ENCODE measurements at places on chromosomes 3 and 15.

- peak; percentile 62 for DNase-seq
Measured at GRCh38 chr3:138941259-138941885, 5.6 kb downstream of the FOXL2 start.

DNA sequence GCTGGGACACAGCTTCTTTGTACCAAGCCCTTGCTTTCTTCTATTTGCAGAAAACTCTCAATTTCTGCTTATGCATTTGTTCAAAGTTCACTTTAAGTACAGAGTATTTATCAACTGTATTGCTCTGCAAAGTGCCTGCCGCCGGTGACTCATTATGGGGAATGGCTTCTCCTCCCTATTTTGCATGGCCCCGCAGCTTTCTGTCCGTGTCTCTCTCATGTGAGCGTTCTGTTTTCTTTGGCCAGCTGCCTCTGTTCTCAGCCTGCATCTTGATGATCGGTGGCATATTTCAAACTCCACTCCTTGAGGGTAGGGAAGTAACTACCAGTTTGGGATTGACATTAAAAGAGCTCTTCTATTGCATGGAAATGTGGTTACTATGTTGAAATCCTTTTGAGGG is 28.6 kb upstream of the ST8SIA2 start:
- no peak for DNase-seq

GRCh38 chr15:68277603-68278344 is at the start of gene FEM1B:
Gene FEM1B (plus strand): TSS chr15:68277745. CDS start chr15:68278418, 673 bp downstream.
- DNase-seq = peak; percentile 78

GRCh38 chr3:15271785-15272381 is 60.5 kb downstream of the SH3BP5 start:
- DNase-seq = no peak

GRCh38 chr15:31447931-31448634 is 121.4 kb downstream of the KLF13 start:
- DNase-seq = no peak

- no peak for DNase-seq
Measured at GRCh38 chr15:70016511-70016994, 81.2 kb downstream of the TLE3 start.

GRCh38 chr3:126373682-126374601 is 16.7 kb upstream of the KLF15 start:
- DNase-seq = no peak

DNA sequence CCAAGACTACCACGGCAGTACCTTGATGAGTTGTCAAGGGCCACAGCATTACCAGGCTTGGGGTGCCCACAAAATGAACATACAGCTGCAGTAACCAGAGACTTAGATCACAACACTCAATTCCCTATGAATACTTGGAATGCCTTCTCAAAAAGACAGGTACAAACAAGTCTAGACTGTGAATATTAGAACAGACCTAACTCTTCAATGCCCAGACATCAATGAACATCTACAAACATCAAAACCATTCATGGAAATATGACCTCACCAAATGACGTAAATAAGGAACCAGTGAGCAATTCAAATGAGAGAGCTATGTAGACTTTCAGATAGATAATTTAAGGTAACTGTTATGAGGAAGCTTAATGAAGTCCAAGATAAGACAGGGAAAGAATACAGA is 185.1 kb upstream of the POU1F1 start:
- DNase-seq = no peak

DNA sequence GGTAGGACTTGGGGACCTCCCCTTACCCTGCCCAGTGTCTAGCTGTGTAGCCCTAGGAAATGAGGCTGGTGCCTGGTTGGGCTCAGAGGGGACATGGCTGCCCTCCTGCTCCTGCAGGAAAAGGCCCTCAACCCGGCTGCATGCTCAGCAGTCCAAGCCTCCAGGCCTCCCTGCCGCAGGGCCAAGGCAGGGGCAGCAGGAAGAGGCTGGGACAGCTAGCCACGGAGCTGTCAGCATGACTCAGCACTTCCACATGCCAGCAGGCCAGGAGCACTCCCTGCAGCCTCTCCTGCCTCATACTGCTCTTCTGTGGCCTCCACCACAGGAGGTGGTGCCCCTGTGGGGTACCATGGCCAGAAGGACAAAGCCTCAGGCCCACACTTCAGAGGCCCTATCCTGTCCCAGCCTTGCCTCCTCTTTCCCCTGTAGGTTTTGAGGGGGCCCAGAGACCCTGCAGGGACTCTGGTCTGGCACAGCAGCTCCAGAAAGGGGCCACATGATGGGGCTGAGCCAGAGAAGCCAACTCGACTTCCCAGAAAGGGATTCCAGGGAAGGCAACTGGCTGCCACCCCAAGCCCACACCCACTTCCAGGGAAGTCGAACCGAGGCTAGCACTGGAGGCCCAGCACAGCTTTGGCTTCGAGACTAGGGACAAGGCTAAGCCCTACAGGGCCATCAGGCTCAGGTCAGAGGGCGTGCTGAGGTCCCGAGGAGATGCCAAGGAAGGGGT is 19.5 kb downstream of the TKT start:
- no peak for DNase-seq

DNA sequence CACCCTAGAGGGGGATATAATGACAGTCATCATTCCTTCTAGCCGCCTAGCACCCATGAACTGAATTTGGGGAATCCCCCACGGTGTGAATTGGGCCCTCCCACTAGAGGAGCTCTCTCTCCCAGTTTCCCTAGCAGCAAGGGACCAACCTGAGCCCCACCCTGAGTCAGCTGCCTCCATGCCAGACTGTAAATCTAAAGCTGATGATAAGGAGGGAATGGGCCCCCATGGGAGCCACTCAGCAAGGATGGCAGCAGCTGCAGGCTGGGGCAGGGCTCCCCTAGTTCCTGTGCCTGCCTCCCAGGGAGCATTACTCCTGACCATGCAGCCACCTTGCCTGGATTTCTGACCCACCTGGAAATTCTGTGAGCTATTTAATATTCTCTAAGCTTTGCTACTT is 57.0 kb upstream of the PXYLP1 start:
- DNase-seq = no peak

DNA sequence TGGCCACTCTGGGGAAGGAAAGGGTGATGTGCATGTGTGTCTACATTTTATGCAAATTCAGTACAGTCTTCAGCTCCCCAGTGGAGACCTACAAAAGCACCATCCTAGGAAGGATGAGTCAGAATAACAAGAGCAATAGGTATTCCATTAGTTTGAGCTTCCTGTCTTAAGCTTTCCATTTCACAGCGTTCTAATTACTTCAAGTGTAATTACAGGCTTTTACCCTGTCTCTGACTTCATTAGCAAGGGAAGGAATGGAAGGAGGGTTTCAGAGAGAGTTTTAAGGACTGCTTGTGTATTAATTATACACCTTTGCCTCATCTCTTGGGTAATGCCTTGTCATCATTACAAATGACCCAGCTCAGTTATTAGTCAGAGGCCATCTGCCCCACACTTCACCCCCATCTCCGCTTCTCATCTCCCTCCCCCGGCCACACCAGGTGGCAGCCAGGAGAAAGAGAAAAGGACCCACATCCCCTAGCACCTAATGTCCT is 202.8 kb upstream of the MRPL3 start:
- DNase-seq = no peak

DNA sequence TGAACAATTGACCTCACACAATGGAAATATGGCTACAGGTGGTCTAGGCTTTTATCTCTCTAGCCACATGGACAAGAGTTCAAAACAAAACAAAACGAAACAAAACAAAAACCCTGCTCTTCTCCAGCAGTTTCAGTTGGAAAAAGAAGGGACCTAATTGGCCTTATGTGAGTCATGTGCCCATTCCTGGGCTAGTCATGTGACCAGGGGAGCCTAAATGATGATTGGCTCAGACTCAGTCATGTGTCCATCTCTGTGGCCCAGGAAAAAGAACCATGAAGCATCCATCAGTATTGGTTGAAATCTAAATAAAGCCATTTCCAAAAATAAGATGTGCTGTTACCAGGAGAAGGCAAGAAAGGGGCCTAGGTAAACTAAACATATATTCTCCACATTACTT is 96.8 kb downstream of the ANXA2 start:
- DNase-seq = no peak

- DNase-seq = peak; percentile 79
Measured at GRCh38 chr15:100873029-100873677, 6.5 kb upstream of the ALDH1A3 start.

DNA sequence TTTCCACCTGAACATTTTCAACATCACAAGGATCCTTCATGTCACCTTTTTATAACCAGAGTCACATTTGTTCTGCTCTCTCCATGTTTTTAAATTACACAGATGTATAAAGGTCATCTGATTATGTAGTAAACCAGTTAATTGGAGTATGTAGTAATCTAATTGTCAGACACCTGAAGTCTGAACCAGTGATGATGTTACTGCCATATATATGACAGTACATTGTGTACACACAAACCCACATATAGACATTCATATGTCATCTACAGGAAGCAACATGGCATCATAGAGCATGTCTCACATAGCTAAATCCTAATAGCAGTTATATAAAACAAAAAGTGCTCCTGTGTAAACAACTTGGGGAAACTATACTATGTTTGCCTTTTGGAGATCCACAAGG is 95.9 kb upstream of the PRR23C start:
- no peak for DNase-seq

GRCh38 chr3:107452436-107452835 is 70.3 kb upstream of the BBX start:
- DNase-seq = no peak

GRCh38 chr3:136381051-136381450 is 130.9 kb downstream of the PCCB start:
- no peak for DNase-seq

- DNase-seq = no peak
Measured at GRCh38 chr15:84649706-84650105, 4.4 kb downstream of the WDR73 start.

DNA sequence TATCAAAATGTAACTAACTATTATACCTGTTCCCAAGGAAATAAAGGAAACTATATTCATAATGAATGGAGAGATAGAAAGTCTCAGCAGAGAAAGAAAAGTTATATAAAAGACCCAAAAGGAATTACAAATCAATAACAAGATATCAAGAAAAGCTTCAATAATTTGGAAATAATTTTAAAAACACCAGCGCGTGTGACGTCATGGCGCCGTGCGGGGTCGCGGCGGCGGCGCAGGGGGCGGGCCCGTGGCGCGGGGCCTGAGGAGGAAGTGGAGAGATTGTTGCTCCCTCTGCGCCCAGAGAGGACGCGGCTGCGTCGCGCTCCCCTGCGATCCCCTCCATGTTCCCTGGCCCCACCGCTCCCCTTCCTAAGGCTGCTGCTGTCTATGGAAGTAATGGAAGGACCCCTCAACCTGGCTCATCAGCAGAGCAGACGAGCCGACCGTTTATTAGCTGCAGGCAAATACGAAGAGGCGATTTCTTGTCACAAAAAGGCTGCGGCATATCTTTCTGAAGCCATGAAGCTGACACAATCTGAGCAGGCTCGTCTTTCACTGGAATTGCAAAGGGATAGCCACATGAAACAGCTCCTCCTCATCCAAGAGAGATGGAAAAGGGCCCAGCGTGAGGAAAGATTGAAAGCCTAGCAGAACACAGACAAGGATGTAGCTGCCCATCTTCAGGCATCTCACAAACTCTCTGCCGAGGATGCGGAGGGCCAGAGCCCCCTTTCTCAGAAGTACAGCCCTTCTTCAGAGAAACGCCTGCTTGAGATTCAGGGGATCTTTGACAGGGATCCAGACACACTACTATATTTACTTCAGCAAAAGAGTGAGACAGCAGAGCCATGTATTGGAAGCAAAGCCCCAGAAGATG is 4.1 kb downstream of the XCR1 start:
- DNase-seq = no peak

- no peak for DNase-seq
Measured at GRCh38 chr3:172132159-172132586, 92.8 kb downstream of the FNDC3B start.

DNA sequence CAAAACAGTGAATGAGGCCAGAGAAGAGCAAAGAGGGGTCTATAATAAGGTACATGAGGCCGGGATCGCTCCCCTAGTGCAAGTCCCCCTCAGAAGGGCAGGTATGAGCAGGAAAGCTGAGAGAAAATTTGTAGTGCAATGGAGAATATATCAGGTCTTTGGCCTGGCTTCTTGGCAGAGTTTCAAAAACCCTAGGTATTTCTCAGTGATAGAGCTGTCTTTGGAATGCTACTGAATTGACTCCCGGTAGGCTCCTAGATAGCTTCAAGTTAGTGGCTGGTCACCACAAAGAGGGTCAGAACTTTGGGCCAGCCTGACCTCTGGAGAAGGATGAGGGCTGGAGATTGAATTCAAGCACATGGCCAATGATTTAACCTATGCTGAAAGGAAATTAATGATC is 30.6 kb upstream of the OXTR start:
- DNase-seq = no peak

DNA sequence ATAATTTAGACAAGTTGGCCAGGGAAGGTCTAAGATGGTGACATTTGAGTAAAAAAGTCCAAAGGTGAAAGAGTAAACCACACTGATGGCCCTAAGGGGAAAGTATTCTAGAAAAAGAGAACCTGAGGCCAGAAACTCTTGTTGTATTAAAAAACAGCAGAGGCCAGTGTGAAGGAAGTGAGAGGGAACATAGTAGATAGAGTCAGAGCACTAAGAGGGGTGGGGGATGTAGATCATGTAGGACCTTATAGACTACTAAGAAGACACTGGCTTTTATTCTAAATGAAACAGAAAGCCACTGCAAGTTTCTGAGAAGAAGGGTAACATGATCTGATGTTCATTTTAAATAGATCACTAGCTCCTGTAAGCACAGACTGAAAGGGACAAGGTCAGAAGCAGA is 14.5 kb downstream of the POLQ start:
- no peak for DNase-seq

DNA sequence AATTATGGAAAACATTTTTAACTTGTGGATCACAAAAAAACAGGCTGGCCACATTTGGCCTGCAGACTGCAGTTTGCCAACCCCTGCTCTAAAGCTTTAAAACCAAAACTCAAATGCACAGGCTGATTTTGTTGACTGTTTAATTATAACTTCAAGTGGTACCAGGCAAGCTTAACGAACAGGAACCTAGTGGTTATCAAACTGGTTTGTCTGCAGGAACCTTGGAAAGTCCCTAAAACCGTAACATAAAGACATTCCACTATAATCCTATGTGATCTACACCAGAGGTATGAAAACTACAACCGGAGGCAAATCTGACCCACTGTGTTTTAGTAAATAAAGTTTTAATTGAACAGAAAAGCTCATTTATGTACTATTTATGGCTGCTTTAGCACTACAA is 52.4 kb downstream of the TBL1XR1 start:
- no peak for DNase-seq

DNA sequence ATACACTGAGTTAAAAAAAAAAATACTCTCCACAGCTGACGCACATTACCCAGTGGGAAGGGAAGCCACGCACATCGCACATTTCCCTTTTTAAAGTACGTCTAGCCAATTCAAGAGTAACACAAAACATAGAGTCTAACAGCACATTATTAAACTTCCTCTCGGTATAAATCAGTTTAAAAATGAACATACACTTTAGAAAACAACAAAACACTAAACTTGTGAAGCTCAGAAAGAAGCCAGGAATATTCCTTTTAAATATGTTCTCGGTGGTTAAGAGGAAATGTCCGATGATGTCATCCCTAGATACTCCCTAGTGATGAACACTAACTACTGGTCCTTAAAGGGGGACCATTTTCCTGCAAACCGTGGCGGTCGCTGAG is 721 bp downstream of the MYEF2 start:
- peak; percentile 19 for DNase-seq

- no peak for DNase-seq
Measured at GRCh38 chr3:149564079-149564478, 89.6 kb downstream of the TM4SF4 start.

- no peak for DNase-seq
Measured at GRCh38 chr15:67838789-67839332, 984 bp downstream of the RNU6-1 start.

GRCh38 chr3:182782149-182782548 is 11.2 kb upstream of the ATP11B start:
- no peak for DNase-seq

GRCh38 chr15:29123991-29124390 is 145.6 kb downstream of the NSMCE3 start:
- no peak for DNase-seq
